ENCODE measurements at places on chromosomes 7 and 10.
A peak's percentile ranks its signal among the peaks of the same experiment; 100 is the strongest.

DNA sequence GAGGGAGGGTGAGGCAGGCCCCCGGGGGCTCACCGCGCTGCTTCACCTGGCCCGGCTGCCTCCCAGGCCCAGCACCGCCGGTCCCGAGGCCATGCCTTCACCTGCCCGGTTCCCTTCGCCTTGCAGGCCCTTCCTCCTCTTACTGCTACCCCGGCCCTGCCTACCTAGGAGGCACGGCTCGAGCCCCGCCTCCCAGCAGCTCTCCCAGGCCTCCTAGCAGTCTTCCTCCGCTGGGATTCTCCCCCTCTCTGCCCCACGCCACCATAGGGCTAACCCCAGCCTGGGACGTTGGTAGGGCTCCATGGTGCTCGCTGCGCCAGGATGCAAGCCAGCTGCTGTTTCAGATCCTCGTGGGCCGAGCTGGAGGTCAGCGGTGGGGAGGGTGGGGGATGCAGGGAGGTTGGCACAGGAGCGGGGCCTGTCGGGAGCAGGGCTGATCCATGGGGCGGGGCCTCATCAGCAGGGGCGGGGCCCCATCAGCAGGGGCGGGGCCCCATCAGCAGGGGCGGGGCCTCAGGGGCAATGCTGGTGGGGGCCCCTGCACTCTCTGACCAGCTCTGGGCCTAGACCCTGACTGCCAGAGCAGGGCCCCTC, 63.3 kb downstream of the RASGEF1A start:
- H3K27me3 ChIP-seq, result no peaks in the 10 kb centered on the region
- no peak overlapping the region for H3K27ac ChIP-seq
- no peaks in the 10 kb centered on the region for H3K4me1 ChIP-seq
- no peaks in the 10 kb centered on the region for H3K36me3 ChIP-seq
- peak overlapping the region; percentile 39 for H3K4me3 ChIP-seq

DNA sequence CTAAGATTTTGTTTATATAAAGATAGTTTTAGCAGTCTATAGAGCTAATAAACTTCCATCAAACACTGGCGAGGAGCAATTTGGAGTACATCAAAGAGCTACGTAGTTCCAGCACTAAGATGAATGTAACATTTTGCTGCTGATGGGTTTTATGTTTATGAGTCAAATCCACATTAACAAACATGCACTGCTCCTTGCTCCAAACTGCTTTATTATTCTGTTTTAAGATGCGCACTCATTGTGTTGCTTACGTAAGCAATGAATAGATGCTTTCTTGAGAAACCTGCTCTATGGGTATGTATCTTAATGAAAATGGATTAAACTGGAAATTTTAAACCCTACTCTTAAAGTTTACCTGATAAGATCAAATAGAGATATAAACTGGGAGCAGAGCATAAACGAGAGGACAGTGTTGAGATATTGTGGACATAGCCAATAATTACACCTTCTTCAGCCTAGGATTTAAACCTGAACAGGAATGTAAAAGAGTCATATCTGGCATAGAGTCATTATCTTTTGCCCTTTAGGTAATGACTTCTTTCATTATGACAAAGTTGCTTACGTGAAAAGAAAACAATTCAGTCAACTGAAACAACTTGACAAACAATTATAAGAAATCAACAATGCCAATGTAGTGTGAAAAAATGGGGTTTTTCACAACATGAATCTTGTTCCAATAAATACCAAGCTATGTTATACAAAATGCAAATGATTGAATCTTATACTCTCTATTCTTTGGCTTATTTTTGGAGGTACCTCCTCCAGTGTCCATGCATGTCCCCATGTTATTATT, 153.5 kb upstream of the MTPN start:
- H3K27ac ChIP-seq, result no peak overlapping the region
- no peaks in the 10 kb centered on the region for H3K27me3 ChIP-seq
- DNase-seq, result no peak
- H3K4me3 ChIP-seq, result no peak overlapping the region
- H3K4me1 ChIP-seq, result peaks cover 3% of the 10 kb centered on the region

GRCh38 chr10:78314651-78315050, 281.0 kb downstream of the RPS24 start:
- H3K27me3 ChIP-seq, result peaks cover 2% of the 10 kb centered on the region
- H3K27ac ChIP-seq, result no peak overlapping the region
- H3K4me1 ChIP-seq, result no peaks in the 10 kb centered on the region

- H3K27ac ChIP-seq, result no peak overlapping the region
- no peak overlapping the region for H3K4me3 ChIP-seq
- peaks cover 13% of the 10 kb centered on the region for H3K27me3 ChIP-seq
- H3K4me1 ChIP-seq, result peaks cover 11% of the 10 kb centered on the region
- no peaks in the 10 kb centered on the region for H3K36me3 ChIP-seq
Observed at GRCh38 chr10:15504101-15504840, 133.2 kb upstream of the FAM171A1 start.

DNA sequence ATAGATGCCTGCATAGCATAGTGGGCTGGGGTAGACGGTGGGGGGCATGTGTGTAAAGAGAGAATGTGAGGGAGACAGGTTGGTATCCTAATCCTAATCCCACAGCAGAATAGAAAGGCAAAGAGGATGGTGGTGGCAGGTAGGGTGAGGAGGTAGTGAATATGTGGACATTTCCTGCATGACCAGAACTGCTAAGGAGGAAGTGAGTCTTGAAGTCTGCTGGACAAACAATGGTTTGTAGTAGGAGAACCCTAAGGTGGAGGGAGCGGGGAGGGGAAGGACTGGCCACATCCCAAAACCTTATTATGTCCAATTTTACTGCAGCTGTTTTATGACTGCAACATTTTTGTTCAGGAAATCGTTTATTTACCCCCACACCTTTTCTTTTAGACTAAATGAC, 279.7 kb downstream of the AUTS2 start:
- no peak overlapping the region for H3K27ac ChIP-seq
- no peak for DNase-seq
- no peaks in the 10 kb centered on the region for H3K36me3 ChIP-seq

DNA sequence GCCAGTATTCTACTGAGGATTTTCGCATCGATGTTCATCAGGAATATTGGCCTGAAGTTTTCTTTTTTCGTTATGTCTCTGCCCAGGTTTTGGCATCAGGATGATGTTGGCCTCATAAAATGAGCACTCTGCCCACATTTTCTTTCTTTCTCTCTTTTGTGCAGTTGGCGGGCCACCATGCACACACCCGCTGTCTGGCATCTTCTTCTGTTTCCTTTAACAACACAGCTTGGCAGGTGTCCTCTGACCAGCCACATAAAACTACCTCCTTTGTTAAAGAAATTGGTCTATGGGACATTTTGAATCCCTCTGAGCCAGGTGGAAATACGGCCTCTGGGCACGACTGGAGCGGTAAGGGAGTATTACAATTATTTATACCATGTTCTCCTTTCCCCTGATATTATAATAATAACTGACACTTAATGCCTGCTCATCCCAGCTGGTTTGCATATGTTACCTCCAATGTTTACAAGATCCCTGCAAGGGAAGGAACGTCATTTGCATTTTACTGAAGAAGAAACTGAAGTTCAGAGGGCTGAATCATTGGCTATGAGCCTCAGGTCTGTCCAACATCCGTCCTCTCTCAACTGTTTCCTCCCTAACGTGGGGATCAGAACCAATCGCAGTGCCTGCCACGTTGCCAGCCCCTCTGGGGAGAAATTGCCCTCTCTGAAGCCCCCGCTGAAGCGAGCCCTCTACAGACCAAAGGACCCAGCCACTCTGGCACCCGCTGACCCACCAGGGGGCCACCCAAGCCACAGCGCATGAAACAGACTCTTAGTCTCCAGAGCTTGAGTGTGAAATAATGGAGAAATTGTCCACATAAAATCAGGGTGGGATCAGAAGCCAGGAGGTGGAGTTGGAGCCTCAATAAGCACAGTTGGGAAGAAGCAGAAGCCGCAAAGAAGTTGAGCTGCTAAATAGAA, 125.0 kb upstream of the FOXK1 start:
- no peak overlapping the region for H3K4me3 ChIP-seq
- H3K4me1 ChIP-seq, result no peaks in the 10 kb centered on the region
- H3K36me3 ChIP-seq, result no peaks in the 10 kb centered on the region
- no peaks in the 10 kb centered on the region for H3K27me3 ChIP-seq
- DNase-seq, result no peak

GRCh38 chr7:10908600-10908999, 65.1 kb upstream of the PHF14 start:
- H3K27me3 ChIP-seq, result peaks cover 2% of the 10 kb centered on the region
- DNase-seq, result no peak
- H3K36me3 ChIP-seq, result no peaks in the 10 kb centered on the region

GRCh38 chr10:99170116-99170675, 65.5 kb downstream of the HPSE2 start:
- no peak for DNase-seq
- H3K27me3 ChIP-seq, result peaks cover 2% of the 10 kb centered on the region
- no peak overlapping the region for H3K27ac ChIP-seq
- H3K36me3 ChIP-seq, result no peaks in the 10 kb centered on the region

GRCh38 chr7:66221442-66221841, 16.3 kb downstream of the TPST1 start:
- DNase-seq, result no peak
- no peaks in the 10 kb centered on the region for H3K36me3 ChIP-seq
- H3K4me1 ChIP-seq, result no peaks in the 10 kb centered on the region
- H3K4me3 ChIP-seq, result no peak overlapping the region
- H3K27me3 ChIP-seq, result no peaks in the 10 kb centered on the region
- no peak overlapping the region for H3K27ac ChIP-seq

GRCh38 chr10:74753442-74754211, 72.8 kb upstream of the KAT6B start:
- no peak for DNase-seq
- no peak overlapping the region for H3K27ac ChIP-seq

DNA sequence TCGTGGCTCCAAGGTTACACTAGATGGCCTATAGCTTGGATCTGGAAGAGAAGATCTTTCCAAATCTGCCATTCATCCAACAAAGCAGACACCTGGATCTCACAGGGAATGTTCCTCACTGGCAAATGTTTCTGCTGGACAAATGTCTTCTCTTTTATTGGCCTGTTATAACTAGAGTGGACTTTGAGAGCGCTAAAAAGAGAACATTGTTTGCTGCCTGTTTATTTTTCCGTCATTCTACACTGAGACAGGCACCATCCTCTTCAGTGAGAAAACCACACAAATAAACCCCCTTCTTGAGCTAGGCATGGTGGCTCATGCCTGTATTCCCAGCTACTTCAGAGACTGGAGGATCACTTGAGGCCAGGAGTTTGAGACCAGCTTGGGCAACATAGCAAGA, 206.9 kb downstream of the CREB5 start:
- H3K27me3 ChIP-seq, result no peaks in the 10 kb centered on the region
- H3K4me3 ChIP-seq, result no peak overlapping the region
- no peaks in the 10 kb centered on the region for H3K36me3 ChIP-seq
- no peaks in the 10 kb centered on the region for H3K4me1 ChIP-seq
- no peak for DNase-seq

- H3K4me3 ChIP-seq, result no peak overlapping the region
- H3K27me3 ChIP-seq, result peaks cover 8% of the 10 kb centered on the region
- no peaks in the 10 kb centered on the region for H3K4me1 ChIP-seq
- H3K36me3 ChIP-seq, result peaks cover 14% of the 10 kb centered on the region
- no peak for DNase-seq
Observed at GRCh38 chr10:88178758-88179157, 315.3 kb downstream of the PTEN start.

- no peak for DNase-seq
- no peaks in the 10 kb centered on the region for H3K36me3 ChIP-seq
- H3K27ac ChIP-seq, result no peak overlapping the region
- H3K4me1 ChIP-seq, result no peaks in the 10 kb centered on the region
Observed at GRCh38 chr10:69786791-69787190, 14.9 kb upstream of the COL13A1 start.

DNA sequence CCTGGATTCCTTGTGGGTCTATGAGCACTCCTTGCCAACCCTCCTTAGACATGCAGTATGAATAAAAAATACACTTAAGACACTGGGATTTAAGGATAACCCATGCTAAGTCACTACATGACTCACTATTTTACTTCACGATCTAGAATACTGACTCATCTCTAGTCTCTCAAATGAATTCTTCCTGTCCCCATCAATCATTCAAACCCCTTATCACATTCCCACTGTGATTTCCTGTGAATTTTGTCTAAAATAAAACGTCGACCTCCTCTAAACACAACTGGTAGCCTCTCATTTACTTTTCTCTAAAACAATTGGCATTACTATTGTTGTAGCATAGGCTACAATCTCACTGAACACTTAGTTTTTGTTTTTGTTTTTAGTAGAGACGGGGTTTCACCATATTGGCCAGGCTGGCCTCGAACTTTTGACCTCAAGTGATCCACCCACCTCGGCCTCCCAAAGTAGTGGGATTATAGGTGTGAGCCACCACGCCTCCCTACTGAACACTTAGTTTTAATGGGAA, 3.9 kb upstream of the IQUB start:
- H3K4me1 ChIP-seq, result peaks cover 17% of the 10 kb centered on the region
- no peak for DNase-seq
- H3K27ac ChIP-seq, result no peak overlapping the region
- H3K4me3 ChIP-seq, result no peak overlapping the region
- peaks cover 15% of the 10 kb centered on the region for H3K27me3 ChIP-seq

DNA sequence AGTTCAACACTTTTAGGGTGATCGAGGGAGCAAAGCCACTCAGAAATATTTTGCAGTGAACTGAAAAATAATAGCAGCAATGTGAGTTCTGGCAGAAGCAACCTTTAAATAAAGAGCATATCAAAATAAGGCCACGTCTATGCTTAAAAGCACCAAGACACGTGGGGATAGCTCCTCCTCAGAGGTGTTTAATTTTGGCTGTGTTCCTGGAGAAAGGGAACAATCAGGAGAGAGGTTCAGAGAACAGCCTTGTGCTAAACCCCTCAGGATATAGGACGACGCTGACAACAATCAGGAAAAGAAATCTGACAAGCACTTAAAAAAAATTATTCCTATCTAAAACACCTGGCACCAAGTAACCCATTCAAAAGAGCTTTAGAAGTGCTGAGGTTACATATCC, 471.9 kb upstream of the CELF2 start:
- H3K4me1 ChIP-seq, result no peaks in the 10 kb centered on the region
- H3K27me3 ChIP-seq, result peaks cover 3% of the 10 kb centered on the region

DNA sequence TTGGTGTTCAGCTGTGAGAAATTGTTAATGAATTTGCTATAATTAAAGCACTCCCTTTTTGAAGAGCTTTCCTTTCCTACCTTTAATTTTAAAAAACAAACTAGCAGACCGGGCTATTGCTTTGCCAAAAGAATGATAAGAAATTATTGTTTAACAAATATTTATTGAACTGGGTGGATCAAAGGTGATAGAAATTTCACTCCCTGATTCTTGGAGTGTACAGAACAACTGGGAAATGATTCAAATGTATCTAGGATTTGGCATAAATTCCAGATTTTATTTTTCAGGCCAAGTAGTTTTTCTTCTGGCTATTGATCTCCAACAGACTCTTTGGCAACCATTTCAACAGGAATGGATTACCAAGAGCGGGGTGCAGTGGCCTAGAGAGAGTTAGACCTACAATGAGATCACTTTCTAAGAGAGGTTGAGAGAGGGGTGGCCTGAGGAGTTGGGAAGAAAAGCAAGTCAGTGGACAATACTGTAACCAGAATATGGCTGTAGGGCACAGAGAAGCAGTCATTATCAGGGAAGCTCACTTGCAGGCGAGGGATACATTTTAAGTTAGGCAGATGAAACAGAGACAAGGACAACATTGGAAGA, 71.9 kb downstream of the PLXDC2 start:
- H3K4me3 ChIP-seq, result no peak overlapping the region
- no peaks in the 10 kb centered on the region for H3K27me3 ChIP-seq
- DNase-seq, result no peak
- H3K36me3 ChIP-seq, result no peaks in the 10 kb centered on the region

- DNase-seq, result no peak
- no peak overlapping the region for H3K27ac ChIP-seq
- no peaks in the 10 kb centered on the region for H3K4me1 ChIP-seq
- no peaks in the 10 kb centered on the region for H3K27me3 ChIP-seq
- H3K36me3 ChIP-seq, result no peaks in the 10 kb centered on the region
Observed at GRCh38 chr7:18624459-18624858, 128.9 kb downstream of the HDAC9 start.

All from activated T-helper 1 cell treated with anti-CD3 and anti-CD28 coated beads, Interleukin-12 subunit alpha, Interleukin-12 subunit beta, Interleukin-2, Interleukin-4 antibody, amounts not matched to agents 30 ng/mL and 10 ng/mL and 1 ng/mL, durations not matched to agents 14 hours and 24 hours and 36 hours (primary cell).